ENCODE measurements at places on chromosomes 1 and 21.

GRCh38 chr1:221841251-221841982 is 99.5 kb upstream of the DUSP10 start:
- DNase-seq = no peak

GRCh38 chr1:68116643-68117235 is 66.3 kb upstream of the DIRAS3 start:
- DNase-seq = peak; percentile 44

- no peak for DNase-seq
These were observed 17.3 kb downstream of the WDR47 start for GRCh38 chr1:109024646-109025045.

DNA sequence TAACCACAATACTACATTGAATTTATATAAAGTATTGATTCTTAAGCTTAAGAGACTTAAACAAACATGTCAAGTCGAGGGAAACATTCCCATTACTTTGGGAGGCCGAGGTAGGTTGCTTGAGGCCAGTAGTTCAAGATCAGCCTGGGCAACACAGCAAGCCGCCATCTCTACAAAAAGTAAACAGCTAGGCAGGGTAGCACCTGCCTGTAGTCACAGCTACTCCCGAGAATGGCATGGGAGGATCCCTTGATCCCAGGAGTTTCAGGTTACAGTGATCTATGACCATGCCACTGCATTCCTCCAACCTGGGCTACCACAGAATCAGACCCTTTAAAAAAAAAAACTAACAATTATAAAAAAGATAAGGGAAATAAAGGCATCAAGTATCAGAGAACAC is 50.4 kb downstream of the EIF4G3 start:
- DNase-seq = no peak

GRCh38 chr21:37642493-37642892 is 273.8 kb downstream of the KCNJ6 start:
- no peak for DNase-seq

GRCh38 chr21:44802396-44803153 is 955 bp upstream of the UBE2G2 start:
- peak; percentile 55 for DNase-seq

- no peak for DNase-seq
These were observed 11.0 kb upstream of the CACHD1 start for GRCh38 chr1:64458915-64459314.

DNA sequence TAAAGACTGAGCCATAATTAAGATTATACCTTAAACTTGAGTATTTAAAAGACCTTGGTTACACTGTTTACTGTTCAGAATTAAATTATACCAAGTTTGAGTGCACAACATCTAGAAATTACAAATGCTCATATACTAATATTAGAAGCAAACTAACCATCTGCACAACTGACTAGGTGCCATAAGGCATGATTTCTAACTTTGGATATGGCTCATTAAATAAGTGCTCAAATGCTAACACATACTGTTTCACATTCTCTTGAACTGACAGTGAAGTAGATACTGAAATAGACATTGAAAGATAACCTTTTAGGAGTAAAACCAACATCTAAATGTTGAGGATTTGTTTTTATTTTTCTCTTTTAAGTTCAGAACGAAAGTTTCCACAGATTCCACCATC is 74.1 kb downstream of the PRKAA2 start:
- DNase-seq = no peak

- no peak for DNase-seq
These were observed 91.3 kb downstream of the ATP5PO start for GRCh38 chr21:33824156-33824941.

DNA sequence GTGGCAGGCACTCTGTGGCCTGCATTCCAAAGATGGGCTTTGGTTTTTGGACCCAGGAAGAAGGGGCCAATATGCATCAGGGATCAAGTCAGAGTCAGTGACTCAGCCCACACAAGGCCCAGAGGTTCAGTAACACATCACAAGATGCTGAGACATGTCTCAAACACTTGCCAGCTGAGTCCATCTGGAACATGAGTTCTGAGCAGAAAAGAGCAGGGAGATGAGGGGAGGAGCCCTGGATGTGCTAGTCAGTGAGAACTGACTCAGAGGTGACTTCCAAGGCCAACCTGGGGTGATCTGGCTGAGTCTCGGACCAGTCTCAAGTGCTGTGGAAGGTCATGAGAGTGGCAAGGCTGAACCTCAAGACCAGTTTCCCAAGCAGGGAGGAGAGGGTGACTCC is 150.1 kb downstream of the CDC7 start:
- DNase-seq = no peak

- DNase-seq = no peak
These were observed 393.2 kb upstream of the SPAG17 start for GRCh38 chr1:118578276-118578675.

DNA sequence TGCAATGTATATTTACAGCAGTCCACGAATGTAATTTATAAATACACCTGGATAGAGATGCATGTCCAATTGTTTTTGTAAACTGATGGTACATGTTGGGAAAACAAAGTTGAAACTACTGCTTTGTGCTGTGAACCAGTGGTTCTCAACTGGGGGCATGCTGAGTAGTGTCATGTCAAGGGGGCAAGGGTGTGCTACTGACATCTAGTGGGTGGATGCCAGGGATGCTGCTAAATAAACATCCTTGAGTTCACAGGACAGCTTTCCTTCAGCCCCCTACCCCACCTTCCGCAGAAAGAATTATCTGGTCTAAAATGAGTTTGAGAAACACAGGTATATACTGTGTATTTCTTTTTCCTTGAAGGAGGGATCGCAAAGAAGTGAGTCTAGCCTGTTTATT is 95.9 kb downstream of the RASAL2 start:
- DNase-seq = peak; percentile 57

DNA sequence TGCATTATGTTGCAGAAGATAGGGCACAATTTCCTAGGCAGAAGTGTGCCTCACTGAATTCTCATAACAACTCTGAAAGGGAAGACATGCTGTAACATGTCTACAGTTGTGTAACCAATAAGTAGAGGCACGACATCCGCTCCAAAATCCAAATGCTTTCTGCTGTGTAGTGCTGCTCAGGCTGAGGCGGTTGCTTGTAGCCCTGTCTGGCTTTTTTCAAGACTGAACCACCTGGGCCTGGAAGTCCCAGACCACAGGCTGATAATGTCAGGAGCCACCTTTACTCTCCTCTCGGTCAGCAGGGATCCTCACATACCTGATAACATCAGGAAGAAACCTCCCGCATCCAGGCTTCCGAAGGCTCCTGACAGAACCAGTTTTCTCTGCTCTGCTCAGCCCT is 10.9 kb downstream of the AKNAD1 start:
- no peak for DNase-seq

- no peak for DNase-seq
These were observed 8.8 kb downstream of the ATP5IF1 start for GRCh38 chr1:28244549-28245251.

DNA sequence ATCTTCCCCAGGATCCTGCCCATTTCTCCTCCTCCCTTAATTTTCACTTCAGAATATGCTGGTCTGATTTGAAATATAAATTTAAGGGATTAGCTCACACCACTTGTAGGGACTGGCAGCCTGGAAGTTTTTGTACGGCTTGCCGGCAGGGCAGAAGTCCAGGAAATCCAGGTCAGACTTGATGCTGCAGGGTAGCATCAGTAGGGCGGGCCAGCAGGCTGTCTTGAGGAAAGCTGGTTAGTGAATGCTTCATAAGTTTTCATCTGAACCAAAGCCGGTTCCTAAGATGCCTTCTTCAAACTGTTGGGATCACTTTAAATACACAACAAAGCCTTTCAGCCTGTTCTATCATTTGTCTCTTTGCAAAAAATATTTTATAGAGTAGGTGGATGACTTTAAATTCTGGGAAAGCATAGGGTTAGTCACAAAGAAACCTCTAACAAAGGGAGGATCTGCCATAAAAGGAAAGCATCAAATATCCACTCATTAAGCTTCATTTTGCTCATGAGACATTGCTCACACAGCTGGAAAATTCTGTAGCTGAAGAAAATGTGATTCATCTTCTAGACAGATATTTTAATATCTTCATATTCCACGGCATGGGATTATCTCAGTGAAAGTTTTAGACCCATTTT is 90.7 kb upstream of the GFI1 start:
- no peak for DNase-seq

- DNase-seq = no peak
These were observed 61.4 kb upstream of the TNFSF18 start for GRCh38 chr1:173112129-173112528.

- no peak for DNase-seq
These were observed 29.0 kb upstream of the KCNK1 start for GRCh38 chr1:233584931-233585330.

DNA sequence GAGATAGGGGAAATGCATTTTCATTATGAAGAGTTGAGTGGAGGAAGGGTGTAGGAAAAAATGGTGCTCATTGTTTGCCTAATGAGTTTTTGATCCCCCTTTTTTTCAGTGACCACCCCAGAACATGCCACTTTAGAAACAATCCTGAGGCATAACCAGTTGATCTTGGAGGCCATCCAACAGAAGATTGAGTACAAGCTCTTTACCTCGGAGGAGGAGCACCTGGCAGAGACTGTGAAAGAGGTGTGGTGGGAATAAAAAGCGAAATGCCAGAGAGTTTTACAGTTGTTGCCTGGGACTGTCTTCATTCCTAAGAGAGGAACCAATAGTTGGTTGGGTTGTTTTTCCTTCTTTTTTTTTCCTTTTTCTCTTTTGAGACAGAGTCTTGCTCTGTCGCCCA is 54.3 kb upstream of the EPHA8 start:
- no peak for DNase-seq

DNA sequence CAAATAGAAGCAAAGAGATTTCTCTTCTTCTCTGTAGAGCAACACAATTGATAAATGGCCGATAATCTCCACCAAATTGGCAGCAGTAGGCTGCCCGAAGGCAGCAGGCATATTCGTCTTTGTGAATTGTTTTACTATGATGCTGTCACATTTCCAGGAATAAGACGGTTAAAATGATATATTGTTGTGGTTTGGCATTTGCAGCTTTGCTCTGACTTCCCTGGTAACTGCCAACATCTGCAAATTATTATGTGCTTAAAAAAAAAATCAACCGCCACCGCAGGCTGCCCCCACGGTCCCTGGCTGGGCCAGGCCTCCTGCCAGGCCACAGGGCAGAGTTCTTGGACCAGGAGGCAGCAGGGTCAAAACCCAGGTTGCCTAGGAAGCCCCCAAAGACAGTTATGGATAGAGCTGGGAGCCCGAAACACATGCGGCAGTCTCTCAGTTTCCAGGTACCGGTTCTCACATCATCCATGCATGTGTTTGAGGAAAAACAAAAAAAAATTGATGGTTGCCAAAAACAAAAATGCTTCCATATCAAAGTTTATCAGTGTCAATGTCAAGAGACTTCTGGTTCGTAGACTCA is 179.3 kb downstream of the ETS2 start:
- DNase-seq = peak; percentile 79

DNA sequence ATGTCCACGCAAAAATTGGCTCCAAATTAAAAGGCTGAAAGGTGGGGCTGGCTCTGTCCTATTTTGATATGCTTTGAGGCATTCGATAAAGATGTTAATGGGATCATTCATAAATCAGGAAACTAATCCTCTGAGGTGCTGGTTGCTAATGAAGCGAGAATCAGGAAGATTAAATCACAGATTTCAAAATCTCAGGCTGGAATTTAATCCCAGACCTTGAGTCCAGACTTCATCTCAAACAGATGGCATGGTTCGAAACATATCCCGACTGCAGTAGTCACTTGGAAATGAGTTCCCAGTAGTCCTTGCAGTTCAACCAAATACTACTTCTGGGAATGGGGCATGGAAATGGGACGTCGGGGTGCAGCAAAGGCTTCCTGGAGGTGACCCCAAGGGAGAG is 4.5 kb upstream of the KLF17 start:
- DNase-seq = no peak

GRCh38 chr1:161201836-161202712 is at the start of gene NDUFS2:
Gene NDUFS2 (plus strand): TSS chr1:161202367. CDS start chr1:161202386, 19 bp downstream.
- DNase-seq = peak; percentile 85

DNA sequence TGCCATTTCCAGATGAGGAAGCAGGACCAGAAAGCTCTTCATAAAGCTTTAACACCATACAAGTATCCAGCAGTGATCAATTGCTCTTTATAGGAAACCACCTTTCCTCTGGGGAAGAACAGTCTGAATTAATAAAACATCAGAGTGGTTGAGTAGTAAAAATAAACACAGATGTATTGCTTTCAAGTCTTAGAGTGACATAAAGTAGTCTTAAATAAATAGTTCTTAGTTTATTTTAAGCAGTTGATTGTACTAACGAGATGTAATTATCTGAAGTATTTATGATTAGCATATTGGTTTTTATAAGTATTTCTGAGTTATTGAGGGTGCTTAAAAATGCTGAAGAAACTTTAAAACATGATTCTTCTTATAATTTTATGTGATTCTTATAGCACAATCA is 67.0 kb downstream of the PRKAA2 start:
- no peak for DNase-seq

DNA sequence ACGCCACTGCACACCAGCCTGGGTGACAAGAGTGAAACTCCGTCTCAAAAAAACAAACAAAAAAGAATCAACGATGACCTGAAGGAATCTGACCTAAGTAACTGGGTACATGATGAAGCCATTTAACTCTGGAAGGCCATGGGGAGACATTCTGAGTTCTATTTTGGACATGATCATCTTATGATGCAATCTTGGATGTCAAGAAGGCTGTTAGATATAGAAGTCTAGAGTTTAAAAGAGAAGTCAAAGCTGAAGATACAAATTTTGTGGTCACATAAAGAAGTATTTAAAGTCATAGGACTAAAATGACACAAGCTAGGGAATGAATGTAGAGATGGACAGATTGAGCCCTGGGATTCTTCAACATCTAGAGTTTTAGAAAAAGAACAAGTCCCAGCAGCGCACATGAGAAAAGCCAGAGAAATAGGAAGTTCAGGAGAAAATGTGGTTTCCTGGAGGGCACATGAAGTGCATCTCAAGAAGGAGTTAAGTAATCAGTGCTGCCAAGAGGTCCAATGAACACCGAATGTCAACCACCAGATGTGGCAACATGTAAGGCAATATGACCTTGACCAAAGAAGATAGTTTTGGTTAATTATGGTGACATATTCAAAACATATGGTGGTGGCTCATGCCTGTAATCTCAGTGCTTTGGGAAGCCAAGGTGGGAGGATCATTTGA is 26.8 kb downstream of the ELK4 start:
- no peak for DNase-seq

DNA sequence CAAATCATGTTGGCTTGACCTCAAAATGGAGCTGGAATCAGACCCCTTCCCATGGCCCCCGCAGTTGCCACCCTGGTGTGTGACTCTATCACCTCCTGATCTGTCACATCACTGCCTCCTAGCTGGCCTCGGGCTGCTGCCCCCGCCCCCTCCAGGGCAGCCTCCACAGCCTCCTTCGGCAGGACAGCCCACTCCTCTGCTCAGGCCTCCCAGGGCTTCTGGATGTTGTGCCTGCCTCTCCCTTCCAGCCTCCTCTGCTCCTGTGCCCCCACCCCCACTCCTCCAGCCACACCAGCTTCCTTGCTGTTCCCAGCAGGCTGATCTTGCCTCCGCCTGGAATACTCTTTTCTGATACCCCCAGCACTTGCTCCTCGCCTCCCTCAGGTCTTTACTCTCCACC is 134.4 kb upstream of the EDN2 start:
- no peak for DNase-seq

DNA sequence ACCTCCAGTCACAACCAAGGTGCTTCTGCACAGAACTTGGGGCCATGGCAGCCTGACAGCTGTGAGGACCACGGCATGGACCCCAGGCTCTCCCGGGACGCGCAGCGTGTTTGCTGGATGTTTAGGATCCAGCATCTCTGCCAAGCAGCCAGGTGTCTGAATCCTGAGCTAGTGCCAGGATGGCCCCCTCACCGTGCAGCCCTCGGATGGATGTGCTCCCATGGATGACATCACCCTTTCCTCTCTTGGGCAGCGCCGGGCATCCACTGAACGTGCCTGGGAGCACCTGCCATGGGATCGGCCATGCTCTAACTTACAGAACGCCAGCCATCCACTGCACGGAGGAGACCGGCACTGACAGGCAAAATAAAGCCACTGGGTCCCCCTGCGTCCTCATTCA is 53.9 kb downstream of the PRDM15 start:
- no peak for DNase-seq
